ENCODE measurements at places on chromosomes 7 and 10. TPM values are rescaled to one million over a fixed set of nuclear protein-coding genes. Genes with fewer than 3 reads are reported as not detected.

Gene HSPB1
- 326 TPM for total RNA-seq

Gene NXPH1
- not detected for total RNA-seq

DNA sequence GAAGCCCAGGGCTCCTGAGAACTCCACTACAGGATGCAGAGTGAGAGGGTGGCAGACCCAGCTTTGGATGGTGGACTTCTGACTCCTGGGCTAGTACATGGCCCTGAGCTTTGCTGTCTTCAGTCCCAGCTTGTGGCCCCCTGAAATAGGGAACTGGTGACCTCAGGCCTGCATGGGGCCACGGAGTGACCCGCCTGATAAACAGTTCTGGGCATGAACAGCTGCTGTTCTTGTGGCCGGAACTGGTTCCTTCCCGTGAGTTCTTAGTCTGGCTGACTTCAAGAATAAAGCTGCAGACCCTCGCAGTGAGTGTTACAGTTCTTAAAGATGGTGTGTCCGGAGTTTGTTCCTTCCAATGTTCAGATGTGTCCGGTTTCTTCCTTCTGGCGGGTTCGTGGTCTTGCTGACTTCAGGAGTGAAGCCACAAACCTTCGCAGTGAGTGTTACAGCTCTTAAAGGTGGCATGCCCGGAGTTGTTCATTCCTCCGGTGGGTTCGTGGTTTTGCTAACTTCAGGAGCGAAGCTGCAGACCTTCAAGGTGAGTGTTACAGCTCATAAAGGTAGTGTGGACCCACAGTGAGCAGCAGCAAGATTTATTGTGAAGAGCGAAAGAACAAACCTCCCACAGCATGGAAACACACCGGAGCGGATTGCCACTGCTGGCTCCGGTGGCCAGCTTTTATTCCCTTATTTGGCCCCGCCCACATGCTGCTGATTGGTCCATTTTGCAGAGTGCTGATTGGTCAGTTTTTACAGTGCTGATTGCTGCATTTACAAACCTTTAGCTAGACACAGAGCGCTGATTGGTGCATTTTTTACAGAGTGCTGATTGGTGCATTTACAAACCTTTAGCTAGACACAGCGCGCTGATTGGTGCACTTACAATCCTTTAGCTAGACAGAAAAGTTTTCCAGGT is 268.0 kb downstream of the ZEB1 start:
- no peak for DNase-seq

GRCh38 chr10:71648933-71649320 is 70.7 kb downstream of the C10orf105 start:
- DNase-seq, result no peak

GRCh38 chr7:116496653-116497052 is 2.9 kb upstream of the CAV2 start:
- DNase-seq, result no peak

DNA sequence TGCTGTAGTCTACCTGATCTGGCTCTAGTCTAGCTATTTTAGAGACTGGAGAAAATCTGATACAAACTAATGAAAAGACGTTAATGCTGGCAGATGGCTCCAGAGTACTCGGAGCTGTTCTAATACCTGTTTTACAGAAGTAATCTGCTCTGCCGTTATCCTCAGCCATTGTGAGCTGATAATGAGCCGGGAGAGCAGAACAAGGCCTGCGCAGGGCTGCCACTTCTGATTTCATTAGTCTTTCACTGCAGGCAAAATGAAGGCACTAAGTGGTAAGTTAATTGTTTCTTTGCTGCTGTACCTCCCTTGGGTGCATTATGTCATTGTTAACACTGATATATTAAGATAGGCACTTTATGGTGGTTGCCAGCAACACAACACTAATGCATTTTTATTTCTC is 456.4 kb upstream of the PFKP start:
- DNase-seq, result peak; percentile 9
